Astrocyte of the hippocampus (primary cell): ENCODE measurements at places on chromosomes 11 and 22.
A peak's percentile ranks its signal among the peaks of the same experiment; 100 is the strongest.

DNA sequence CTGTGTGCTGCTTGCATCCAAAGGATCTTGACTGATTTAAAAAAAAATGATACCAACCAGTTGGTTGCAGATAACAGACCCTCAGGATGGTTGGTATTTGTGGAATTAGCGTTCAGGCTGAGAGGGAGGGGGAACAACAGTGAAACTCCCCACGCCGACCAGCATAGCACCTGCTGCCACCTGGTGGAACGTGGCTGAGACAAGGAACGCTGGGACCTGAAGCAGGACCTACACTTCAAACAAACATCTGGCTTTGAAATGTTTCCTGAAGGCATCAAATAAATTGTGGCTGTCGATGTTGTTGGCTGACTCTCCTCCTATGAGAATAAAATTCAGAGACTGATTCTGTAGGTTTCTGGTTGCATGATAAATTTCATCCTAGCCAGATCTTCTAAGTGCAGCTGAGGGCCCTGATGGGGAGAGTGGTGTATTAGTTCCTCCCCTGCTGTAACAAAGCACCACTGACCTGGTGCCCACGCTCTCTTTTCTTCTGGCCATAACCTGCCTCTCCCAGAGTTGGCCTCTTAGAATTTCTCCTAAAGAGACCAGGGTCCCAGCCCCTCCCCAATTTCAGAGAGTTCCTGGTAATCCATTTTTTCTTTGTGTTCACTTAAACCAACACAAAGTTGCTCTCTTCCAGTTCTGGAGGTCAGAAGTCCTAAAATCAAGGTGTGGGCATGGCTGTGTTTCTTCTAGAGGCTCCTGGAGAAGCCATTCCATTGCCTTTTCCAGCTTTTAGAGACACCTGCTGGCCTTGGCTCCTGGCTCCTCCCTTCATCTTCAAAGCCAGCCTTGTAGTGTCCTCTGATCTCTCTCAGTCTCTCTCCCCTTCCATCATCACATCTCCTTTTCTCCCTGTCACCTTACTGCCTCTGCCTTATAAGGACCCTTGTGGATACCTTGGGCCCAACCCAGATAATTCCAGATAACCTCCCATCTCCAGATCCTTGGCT is 17.3 kb downstream of the APOL2 start:
- peak; percentile 80 for DNase-seq

GRCh38 chr11:70421123-70421522 is 22.8 kb downstream of the CTTN start:
- no peak for DNase-seq

- DNase-seq = no peak
Measured at GRCh38 chr11:101803651-101804050, 111.2 kb upstream of the CEP126 start.

GRCh38 chr11:7498193-7498592 is 12.9 kb downstream of the OLFML1 start:
- DNase-seq = no peak

GRCh38 chr11:862081-862661 is 19.5 kb downstream of the TSPAN4 start:
- DNase-seq = no peak
